ENCODE measurements at places on chromosomes 16 and 17.

DNA sequence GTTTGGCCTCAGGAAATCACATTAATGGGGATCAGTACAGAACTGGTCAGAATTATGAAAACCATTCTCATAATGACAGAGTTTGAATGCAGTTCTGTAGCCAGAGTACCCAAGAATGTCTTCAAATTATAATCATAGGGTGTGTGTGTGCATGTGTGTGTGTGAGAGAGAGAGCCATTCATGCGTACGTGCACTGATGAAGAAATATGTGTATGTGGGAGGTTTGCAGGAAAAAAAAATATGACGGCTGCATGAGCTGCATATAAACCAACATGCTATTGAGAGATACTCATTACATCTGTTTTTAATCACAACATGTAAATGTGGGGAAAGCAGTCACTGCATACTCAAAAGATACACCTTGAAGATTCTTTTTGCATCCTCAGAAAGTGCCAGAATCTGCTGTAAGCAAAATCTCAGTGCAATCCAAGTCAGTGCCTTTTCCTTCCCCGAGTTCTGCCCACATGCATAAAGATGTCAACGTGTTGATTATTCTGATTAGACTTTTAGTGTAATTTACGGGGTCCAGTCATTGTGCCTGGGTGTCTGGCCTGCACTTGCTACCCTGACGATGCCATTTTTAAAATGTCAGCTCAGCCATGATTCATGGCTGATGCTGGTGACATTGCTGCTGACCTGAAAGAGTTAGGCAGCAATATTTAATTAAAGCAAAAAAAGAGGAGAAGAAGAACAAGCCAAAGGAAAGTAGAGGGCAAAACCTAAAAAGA is 378.7 kb upstream of the ZFHX3 start:
- DNase-seq: no peak

DNA sequence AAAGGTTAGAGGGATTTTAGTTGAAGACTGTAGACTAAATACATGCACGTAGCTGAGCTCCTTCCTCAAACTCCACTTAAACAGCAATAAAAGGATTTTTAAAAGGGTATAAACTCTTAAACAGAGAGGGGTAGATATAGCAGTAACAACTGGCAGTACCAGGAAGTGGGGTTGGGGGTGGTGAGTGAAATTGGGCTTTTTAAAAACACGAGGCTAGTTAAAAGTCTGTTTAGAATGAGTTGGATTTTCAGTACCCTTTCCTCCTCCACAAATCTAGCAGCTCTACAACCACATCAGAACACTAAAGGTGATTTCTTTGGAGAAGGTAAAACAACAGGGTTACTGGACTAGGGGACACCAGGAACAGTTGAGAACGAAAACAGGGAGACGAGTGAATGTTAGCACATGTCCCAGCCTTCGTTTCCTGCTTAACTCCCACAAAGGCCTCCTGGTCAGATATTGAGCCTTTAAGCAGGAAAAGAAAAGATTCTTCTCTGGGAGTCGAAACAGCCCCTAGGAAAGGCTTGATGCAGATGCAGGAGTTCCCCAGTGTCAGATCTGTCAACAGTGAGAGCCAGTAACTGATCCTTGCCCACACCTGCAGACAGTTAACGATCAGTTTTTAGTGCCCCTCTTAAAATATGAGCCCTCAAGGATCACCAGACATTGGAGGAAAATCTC is 13.8 kb downstream of the NETO2 start:
- no peak for DNase-seq

GRCh38 chr17:3804503-3804931 is 3.5 kb upstream of the ITGAE start:
- no peak for DNase-seq

- no peak for DNase-seq
Measured at GRCh38 chr16:81778861-81779535, at the start of gene PLCG2. Gene PLCG2 (plus strand): TSS chr16:81779291. CDS start chr16:81785990, 6,699 bp downstream.

DNA sequence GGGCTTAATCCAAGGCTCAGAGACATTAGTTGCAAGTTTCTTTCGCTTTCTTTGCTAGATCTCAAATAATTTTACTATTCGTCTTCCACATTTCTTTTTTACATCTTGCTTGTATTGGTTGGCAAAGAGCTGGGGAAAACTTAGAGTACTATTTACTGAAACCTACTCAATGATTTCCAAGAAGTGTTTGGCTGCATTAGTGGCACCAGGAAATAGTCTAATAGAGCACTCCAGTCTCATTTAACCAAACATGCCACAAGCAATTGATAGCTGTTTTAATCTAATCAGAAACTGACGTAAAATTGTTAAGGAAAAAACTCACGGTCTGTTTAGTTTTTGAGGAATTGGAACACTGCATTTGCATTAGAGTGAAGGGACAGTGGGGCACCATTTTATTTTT is 29.0 kb downstream of the NUP93 start:
- no peak for DNase-seq

- DNase-seq: no peak
Measured at GRCh38 chr17:67035131-67036083, 8.9 kb upstream of the CACNG1 start.
